ENCODE measurements at places on chromosomes 7 and 10. TPM values are rescaled to one million over a fixed set of nuclear protein-coding genes. Genes with fewer than 3 reads are reported as not detected.

- peak; percentile 2 for DNase-seq
Measured at GRCh38 chr7:10973942-10974911, 555 bp downstream of the PHF14 start.

DOCK4 gene
- total RNA-seq = 0.31 TPM

DNA sequence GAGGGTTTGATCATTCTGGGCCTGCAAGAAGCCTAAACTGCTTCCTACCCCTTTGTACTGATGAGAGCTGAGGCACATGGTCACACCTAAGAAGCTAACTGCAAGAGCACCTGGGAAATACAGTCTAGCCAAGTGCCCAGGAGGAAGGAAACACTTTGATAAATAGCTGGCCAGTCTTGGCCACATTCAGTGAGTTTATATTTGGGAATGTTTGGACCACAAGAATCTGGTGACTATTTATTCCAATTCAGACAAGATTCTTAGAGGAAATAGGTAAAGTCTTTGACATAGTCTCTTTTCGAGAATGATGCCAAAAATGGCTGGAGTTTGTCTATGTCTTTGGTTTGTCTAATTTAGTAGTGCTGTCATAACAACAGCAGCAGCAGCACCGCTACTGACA lies 213.6 kb downstream of the KIF20B start:
- DNase-seq = no peak

GRCh38 chr10:86962136-86962980 lies 4.0 kb downstream of the SNCG start:
- DNase-seq = no peak

DNA sequence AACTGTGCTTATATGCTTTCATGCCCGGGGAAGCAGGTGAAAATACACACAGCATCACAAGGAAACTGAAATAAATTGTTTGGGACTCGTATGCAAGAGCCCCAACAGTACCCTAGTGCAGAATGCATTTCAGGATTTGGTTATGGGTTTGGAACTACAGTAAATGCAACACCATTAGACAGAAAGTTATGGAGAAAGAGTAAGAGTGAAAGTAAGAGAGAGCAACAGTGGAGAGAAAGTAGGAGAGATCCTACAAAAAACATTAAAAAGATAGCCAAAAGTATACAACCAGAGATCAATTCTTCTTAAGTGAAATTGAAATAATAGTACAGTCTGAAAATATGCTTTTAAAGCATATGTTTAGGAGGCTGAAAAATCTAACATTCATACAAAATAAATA lies 231.1 kb downstream of the TFEC start:
- no peak for DNase-seq

GRCh38 chr7:133053321-133053891 lies 28.5 kb downstream of the CHCHD3 start:
- no peak for DNase-seq

DNA sequence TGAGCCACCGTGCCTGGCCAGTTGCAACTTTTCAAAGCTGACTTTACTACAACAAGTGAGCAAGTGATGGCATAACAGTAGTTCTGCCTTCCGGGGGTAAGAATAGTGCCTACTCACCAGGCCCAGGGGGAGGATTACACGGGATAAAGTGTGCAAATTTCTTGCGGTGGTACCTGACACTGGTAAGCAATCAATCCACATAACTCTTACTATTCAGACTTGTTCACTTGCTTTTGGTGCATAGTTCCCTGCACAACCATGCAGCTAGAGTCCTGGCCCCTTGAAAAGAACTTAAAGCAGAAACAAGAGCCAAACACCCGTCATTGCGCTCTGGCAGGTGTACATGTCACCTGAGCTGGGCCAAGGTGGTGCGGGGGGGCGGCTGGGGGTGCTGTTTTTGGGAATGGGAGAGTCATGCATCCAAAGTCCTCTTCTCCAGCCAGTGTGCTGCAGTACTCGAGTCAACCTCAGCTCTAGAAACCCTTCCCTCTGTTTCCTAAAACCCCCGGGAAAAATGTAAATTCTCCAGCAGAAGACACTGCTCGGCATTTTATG lies 5.4 kb upstream of the COBL start:
- no peak for DNase-seq

GRCh38 chr7:6078548-6078947 lies 47.4 kb downstream of the ANKRD61 start:
- no peak for DNase-seq

GRCh38 chr7:78558566-78558965 lies 760.0 kb downstream of the PHTF2 start:
- DNase-seq = no peak

DNA sequence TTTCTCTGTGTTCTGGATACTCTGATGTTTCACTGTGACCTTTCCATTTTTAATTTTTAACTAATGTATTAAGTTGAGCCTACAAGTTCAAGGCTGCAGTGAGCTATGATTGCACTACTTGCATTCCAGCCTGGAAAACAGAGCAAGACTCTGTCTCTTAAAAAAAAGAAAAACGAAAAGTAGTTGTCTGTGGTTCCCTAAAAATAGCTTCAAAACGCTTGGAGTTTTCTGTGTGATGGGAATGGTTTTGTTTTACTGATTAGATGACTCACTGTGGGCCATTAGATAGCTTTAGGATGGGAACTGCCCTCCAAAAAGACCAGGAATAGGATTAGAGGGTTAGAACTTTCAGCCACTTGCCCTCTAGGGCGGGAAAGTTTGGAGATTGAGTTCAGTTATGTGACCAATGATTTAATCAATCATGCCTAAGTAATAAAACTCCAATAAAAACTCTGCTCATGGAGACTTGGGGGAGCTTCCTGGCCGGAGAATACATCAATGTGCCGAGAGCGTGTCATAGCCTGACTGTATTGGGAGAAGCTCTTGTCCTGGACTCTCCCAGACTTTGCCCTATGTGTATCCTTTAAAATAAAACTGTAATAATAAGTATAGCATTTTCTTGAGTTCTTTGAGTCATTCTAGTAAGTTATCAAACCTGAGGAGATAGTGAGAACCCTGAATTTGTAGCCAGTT lies 147.1 kb downstream of the LYZL1 start:
- DNase-seq = no peak

UNC5B gene
- 0.03 TPM for total RNA-seq

C10orf105 gene
- total RNA-seq = 0.25 TPM

AKR1E2 gene
- total RNA-seq = 30.4 TPM

DNA sequence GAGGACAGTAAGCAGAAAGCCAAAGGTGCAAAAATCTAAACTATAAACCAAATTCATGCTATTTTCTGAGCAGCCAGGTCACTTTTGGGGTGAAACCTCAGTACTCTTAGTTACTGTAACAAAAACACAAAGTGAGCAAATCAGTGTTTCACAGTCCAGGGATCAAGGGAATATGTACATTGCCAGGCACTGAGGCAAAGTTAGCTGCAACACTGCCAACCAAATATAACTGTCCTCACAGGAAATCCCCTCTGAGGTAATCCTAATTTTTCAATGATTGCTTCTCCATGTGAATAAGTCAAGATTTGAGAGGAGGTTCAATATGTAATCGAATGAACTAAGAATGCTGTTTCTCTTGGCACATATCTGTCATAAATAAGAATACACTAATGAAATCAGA lies 229.7 kb downstream of the TSPAN12 start:
- no peak for DNase-seq

PPIA gene
- total RNA-seq = 410 TPM

CYP3A4 gene
- not detected for total RNA-seq

DNA sequence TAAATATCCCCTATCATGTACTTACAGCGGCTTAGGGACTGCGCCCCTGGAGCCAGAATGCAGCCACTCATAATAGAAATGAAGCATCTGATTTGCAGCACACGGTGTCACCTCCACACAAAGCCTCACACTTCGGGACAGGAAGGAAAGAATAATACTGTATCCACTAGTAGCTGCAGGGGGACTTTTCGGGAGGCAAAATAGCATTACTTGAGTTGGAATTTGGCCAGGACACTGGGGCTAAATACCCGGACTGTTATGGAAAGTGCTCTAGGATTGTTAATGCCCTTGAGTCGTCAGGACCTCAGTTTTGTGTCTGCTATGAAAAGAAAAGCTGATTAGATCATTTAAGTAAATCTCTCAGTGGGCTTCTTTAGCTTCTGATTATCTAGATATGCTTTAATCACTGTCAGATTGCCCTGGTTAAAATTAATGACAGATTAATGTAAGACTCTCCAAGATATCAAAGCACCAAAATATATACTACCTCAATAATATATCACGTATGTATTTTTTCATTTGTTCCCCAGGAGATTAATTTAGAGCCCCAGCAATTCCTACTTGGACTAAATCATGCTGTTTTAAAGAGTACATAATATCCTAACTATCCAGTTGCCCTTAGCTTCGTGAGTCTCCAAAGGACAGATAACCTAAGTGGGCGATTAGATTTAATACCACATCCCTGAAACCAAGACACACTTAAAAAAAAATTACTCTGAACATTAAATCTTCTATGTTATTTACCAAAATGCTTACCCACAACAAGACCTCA lies 173.0 kb upstream of the NEBL start:
- DNase-seq = no peak

DNA sequence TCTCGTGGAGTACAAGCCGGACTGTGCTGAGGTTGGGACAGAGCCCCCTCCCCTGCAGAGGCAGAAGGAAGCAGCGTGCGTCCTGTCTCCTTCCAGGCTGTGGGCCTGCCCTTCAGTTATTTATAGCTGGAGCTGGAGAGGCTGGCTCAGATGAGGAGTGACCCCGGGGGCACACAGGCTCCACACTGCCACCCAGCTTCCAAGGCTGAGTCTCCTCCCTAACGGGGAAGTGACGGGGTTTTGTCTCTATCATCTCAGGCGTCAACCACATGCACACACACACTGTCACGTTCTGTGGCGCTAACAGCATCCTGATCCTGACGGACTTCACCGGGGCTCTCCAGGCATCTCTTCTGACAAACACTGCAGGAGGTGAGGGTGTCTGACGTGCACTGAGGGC lies 25.4 kb downstream of the AMZ1 start:
- DNase-seq = no peak

GRCh38 chr7:69714886-69715576 lies 116.8 kb downstream of the AUTS2 start:
- no peak for DNase-seq

OR9A2 gene
- total RNA-seq = not detected

GRCh38 chr7:108452707-108453106 lies 3.5 kb downstream of the NRCAM start:
- peak; percentile 54 for DNase-seq

ZEB1 gene
- total RNA-seq = 132 TPM

All from CD4-positive, alpha-beta T cell (primary cell).